ENCODE measurements at places on chromosomes 3 and 15.

GRCh38 chr3:184874709-184875644 is 63.0 kb downstream of the VPS8 start:
- no peak for DNase-seq

DNA sequence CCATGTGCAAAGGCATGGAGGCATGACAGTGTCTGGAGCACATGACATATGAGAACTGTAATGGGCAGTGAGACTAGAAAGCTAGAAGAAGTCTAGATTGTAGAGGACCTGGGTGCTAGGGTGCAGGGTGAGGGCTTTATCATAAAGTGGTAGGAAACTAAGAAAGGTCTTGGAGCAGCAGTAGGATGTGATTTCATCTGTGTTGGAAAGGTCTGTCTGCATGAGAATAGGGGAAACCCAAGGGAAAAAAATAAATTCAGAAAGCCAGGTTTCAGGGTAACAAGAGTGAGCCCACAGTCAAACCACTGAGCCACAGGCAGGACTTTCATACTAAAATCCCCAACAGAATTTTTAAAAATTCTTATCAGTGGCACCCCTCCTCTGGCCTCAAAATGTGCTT is 54.5 kb downstream of the CCDC33 start:
- DNase-seq: no peak

GRCh38 chr15:43249236-43249635 is 17.5 kb downstream of the TGM5 start:
- no peak for DNase-seq

- DNase-seq: no peak
These were observed 883 bp upstream of the FRMD4B start for GRCh38 chr3:69386556-69387385.

- no peak for DNase-seq
These were observed 92.7 kb upstream of the BLM start for GRCh38 chr15:90624278-90624981.

DNA sequence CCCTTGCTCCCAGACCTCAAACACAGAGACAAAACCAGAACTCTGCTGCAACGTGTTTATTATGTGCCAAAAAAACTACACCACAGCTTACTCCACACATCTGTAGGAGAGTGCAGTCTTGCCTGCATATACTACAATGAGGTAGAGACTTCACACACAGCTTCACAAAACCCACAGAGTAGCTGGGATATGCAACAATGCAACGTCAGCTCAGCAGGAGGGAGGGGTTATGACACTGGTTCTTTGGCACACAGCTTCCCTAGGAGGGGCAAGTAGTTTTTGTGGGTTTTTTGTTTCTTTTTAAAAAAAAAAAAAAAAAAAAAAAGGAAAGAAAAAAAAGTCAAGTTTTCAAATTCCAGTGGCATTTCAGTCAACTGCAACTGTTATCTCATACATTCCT is 2.9 kb upstream of the RPS17 start:
- no peak for DNase-seq

DNA sequence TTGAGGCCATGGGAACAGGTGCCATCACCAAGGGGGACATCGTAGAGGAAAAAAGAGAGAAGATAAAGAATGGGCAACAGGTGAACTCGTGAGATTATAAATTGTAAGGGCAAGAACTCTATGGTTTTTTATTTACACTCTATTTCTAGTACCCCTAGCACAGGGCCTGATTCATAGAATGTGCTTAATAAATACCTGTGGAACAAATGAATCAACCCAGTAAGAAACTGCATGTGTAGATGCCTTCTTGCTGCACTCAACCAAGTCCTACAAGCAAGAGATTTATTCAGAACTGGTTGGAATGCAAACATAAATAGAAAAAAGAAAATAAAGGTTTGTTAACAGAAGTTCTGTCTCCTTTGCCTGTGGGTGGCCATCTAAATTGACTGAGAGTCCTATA is 18.7 kb upstream of the KPNA1 start:
- DNase-seq: no peak

GRCh38 chr3:24349367-24350019 is 145.2 kb downstream of the THRB start:
- no peak for DNase-seq

DNA sequence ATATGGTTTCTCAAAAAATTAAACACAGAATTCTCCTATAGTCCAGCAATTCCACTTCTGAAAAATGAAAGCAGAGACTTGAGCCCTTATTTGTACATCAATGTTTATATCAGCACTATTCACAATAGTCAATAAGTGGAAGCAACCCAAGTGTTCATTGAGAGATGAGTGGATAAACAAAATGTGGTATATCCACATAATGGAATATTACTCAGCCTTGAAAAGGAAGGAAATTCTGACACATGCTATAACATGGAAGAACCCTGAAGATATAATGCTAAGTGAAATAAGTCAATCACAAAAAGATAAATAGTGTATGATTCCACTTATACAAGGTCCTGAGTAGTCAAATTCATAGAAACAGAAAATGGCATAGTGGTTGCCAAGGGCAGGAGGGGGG is 76.6 kb downstream of the MTHFS start:
- no peak for DNase-seq

DNA sequence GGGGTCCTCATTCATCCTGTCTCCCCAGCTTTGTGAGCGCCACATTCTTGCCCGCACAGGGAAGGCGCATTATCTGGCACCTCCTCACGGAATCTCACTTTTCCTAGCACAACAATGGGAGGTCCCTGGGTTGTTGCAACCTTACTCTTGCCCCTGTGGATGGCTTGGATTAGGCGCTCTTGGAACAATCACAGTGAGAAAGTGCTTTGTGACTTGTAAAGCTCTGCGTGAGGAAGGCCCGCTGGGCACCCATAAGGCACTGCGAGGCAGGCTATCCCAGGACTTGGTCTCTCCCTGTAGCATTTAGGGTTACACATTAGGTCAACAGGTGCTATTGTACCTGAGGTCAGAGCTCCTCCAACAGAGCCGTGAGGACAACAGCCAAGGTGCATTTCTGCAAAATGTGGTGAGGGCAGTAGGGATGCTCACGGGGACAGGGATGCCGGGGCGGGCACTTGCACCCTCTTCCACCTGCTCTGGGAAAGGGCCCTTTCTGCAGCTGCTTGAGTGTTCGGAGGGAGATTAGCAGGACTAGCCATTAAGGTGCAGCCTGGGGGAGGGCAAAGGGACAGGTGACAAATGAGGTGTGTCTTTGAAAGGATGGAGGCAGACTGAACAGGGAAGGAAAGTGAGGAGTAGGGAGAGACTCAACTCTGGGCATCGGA is 13.9 kb upstream of the LRRC15 start:
- DNase-seq: no peak

GRCh38 chr15:42986693-42987342 is 66.2 kb upstream of the TTBK2 start:
- no peak for DNase-seq

DNA sequence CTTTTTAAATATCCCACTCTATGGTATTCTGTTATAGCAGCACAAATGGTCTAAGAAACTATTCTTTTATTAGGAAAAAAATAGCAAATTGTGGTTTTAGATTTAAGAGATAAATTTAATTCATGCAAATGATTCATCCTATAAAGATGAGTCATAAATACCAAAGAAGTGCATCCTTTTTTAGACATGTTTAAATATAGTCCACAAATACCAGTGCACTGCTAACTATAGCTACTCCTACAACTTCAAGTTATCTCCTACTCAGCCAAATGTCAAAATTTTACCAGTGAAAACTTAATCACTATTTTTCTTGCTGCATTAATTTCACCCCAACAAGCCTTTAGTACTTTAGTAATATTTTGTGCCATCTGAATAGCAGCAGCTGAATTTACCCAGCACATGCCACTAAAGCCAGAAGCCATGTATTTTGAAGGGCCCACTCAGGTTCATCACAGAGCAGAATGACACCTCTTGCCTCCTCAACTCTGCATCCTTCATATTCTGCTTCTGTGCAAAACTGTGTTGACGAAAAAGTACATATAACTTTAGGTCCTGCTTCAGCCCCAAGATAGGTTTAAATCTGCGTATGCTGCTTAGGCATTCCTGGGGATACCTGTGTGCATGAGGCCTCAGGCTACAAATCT is 24.9 kb downstream of the CX3CR1 start:
- DNase-seq: peak; percentile 61

DNA sequence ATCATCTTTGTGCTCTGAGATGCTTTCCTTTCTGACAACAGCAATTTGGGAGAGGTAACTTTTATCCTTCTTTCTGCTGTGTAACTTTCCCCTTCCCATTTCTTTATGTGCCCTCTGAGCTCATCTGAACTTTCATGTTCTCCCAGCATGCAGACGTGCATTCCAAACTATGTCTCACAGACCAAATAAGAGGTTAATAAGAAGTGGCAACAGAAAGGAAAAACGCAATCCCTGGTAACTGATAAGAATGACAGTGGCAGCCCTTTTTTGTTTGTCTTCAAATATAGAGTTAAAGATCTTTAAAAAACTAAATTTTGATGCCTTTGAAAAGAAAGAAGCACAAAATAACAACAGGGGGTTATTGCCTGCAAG is 533.4 kb downstream of the FOXP1 start:
- no peak for DNase-seq

- no peak for DNase-seq
These were observed 54.9 kb downstream of the NSUN3 start for GRCh38 chr3:94117729-94118128.

- DNase-seq: no peak
These were observed 2.8 kb downstream of the MB21D2 start for GRCh38 chr3:192914848-192915247.

- DNase-seq: no peak
These were observed 218.7 kb downstream of the KCNMB2 start for GRCh38 chr3:178754852-178755510.

DNA sequence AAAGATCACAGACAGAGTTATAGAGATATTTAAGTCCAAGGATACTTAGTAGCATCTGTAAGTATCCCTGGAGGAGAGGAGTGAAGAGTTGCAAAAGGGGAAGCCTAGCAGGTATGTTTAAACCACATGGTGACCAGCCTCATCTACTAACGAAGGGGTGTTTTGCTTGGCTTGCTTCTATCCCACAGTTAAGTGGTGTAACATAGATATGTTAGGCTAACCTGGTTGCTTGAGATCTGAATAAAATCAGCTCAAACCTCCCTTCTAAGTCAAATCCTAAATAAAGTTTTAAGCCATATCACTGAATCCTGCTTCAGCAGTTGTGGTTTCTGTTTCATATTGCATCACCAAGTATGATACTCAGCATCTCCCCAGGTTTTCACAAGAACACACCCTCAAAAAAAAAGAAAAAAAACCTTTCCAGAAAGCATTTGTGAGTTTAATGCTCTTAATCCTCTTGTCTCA is 880.2 kb downstream of the ROBO1 start:
- no peak for DNase-seq

DNA sequence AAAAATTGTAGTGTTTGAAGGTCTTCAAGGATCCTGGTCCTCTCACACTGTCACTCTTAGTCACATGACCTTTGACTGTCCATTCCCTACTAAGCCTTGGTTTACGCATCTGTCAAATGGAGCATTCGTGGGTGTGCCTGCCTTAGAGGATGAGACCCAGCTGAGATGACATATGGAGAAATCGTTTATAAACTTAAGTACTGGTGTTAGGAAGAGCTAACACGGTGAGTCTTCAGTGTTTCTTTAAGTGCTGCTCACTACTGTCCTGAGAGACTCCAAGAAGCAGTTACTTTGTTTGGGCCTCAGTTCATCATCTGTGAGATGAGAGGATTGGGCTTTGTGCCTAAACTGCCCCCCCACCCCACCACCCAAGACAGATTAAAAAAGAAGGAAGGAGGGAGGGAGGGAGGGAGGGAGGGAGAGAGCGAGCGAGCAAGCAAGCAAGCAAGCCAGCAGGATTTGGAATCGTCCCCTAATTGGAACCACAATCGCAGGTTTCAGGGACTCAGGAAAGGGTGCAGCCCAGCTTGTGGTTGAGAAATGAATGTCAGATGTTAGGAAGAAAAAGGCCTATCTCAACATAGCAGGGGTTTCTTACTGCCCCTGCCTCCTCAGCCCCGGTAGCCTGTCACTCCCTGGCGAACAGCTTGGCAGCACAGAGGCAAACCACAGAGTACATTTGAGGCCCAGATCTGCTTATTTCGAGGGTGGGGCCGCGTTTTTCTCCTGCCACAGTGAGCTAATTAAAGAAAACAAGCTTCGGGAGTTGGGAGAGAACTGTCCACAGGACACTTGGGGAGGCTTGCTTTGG is 32.7 kb downstream of the SMAD3 start:
- DNase-seq: no peak

DNA sequence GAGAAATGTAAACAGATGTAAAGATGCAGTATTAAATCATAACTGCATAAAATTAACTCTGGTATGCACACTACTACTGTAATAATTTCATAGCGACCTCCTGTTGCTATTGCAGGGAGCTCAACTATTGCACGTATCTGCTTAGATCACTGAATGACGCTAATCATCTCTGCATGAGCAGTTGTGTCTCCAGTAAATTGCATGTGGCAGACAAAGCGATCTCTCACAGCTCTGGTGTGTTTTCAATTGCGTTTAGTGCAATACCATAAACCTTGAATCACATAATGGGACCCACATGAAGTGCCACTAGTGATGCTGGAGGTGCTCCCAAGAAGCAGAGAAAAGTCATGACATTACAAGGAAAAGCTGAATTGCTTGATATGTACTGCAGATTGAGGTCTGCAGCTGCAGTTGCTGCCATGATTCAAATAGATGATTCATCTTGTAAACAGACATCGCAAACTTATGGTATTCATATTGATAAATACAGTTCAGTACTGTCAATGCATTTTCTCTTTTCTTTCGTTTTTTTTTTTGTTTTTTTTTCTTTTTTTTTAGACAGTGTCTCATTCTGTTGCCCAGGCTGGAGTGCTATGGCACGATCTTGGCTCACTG is 30.2 kb upstream of the LCTL start:
- DNase-seq: no peak

- DNase-seq: no peak
These were observed 11.7 kb upstream of the SPATA12 start for GRCh38 chr3:57048728-57049127.

- DNase-seq: no peak
These were observed 38.5 kb upstream of the CTDSPL start for GRCh38 chr3:37823189-37823588.

GRCh38 chr15:70049701-70050301 is 47.9 kb downstream of the TLE3 start:
- no peak for DNase-seq

GRCh38 chr3:171851660-171852058 is 8.5 kb downstream of the TMEM212 start:
- no peak for DNase-seq

DNA sequence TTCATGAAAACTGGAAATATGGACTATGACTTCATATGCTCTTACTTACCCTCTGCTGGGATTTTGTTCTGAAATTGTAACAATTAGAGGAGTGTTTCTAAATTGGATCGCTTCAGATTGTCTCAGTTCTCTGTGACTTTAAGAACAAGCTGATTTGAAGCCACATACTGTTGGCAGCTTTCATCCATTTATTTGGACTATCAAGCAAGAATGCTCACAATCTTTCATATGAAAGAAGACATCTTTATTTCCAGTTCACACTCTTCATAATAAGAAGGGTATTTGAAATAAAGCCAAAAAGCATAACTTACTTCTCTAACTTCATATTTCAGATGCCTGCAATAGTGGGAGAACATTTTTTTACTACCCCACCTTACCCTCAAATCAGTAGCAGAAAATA is 491.6 kb upstream of the TPRG1 start:
- no peak for DNase-seq

GRCh38 chr15:79035111-79035601 is 55.4 kb downstream of the RASGRF1 start:
- no peak for DNase-seq
